ENCODE measurements at places on chromosomes 4 and X.

GRCh38 chrX:63128509-63128908, 222.6 kb downstream of the SPIN4 start:
- DNase-seq, result no peak

DNA sequence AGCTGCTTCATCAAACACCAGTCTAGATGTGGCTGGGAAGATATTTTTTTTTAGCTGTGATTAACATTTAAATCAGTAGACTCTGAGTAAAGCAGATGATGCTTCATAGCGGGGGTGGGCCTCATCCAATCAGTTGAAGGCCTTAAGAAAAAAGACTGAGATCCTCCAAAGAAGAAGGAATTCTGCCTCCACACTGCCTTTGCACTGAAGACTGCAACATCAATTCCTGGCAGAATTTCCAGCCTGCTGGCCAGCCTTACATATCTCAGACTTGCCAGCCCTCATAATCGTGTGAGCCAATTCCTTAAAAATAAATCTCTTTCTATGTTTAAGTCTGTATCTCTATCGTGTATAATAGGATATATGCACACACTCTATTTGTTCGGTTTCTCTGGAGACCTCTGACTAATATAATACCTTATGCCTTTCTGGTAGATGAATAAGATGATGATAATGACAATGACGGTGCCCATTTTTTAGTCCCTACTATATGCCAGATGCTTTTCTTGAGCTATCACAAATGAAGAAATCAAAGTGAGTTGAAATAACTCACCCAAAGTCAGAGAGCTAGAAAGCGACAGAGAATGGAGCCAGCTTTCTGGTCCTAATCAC, 66.1 kb upstream of the SOD3 start:
- DNase-seq, result no peak

GRCh38 chrX:2466876-2467656, 33.7 kb downstream of the DHRSX start:
- DNase-seq, result no peak

- no peak for DNase-seq
Measured at GRCh38 chrX:18687856-18688495, 16.1 kb upstream of the RS1 start.

- no peak for DNase-seq
Measured at GRCh38 chr4:172707622-172708021, 461.0 kb upstream of the GALNT7 start.

DNA sequence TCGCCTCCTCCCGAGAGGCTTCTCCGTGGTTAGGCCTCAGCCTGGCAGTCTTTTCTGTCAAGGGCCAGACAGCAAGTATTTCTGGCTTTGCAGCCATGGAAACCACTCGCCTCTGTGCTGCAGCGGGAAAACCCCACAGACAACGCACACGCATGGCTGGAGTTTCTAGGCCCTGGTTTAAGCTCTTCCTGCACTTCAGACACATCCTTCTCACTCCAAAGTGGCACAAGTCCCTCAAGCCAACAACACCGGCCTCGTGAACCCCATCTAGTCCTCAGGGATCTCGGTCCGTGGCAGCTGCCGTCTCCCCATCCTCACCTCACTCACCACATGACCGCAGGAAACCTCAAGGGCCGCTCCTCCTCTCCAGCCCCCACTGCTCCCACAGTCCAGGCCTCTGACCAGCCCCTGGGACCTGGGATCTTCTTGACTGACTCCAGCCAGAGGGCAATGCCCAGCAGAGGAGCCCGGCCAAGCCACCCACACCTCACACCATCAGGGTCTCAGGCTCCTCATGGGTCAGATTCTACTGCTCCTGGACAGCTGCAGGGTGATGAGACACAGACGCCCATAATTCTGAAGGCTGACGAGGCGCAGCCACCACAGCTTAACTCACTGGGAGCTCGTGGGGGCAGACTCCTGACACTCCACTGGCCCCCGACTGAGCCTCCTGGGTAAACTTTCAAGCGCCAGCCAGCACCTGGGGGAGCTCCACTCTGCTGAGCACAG, 21.7 kb downstream of the LETM1 start:
- DNase-seq, result no peak

DNA sequence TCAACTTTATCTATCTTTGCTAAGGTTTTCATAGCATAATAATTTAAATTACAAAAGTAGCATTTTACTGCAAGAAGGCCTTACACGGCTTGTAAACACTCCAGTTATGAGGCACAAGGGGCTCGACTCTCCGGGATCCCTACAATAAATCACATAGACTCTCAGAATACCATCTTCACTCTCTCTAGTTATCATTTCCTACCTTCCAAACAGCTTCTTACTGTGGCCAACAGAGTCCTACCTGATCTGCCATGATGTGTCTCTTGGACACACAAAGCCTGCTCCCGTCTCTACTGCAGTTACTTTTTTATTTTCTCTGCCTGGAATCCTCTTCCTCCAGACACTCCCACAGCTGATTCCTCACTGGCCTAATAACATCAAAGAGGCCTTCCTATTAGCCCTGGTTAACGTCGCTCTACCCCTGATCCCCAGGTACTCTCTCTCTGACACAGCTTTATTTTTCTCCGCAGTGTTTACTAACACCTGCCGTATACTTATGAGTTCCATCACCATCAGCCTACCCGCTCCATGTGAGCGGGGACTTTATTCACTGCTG, 559.6 kb upstream of the DIPK2B start:
- DNase-seq, result no peak

- DNase-seq, result no peak
Measured at GRCh38 chrX:340121-340520, 21.5 kb upstream of the GTPBP6 start.

DNA sequence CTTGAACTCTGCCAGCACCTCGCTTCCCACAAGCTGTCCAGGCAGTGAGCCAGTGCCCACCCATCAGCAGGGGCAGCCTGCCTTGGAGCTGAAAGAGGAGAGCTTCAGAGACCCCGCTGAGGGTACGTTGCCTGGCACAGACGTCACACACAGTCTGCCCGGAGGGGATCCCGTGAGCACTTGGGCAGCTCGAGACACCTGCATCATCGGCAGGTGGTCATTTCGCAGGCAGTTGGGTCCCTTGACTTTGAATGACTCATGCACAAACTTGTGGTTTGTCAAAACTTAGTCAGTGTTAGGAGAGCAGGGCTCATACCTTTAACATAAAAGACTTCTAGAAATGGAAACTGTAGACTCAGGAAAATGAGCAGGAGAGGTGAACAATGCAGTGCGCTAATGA, 9.9 kb downstream of the TACC3 start:
- DNase-seq, result no peak

GRCh38 chr4:37138019-37138653, 106.4 kb upstream of the NWD2 start:
- DNase-seq, result no peak

GRCh38 chr4:40546506-40546905, 83.2 kb downstream of the RBM47 start:
- no peak for DNase-seq

DNA sequence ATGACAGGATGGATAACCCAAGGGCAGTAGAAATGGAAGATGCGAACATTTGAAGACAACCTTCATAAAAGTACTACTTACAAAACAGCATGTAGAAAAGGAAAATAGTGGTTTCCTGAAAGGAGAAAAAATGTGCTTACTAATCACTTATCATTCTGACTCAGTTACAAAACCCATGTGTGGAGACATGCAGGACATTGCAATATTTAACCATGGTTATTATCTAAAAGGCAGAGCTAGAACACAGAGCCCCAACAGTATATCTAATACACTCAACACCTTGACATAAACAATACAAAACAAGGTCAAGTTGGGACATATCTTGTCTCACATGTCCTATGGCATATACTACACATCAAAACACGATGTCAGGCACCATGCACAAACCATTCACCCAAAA, 55.9 kb downstream of the EIF4E start:
- DNase-seq, result no peak

DNA sequence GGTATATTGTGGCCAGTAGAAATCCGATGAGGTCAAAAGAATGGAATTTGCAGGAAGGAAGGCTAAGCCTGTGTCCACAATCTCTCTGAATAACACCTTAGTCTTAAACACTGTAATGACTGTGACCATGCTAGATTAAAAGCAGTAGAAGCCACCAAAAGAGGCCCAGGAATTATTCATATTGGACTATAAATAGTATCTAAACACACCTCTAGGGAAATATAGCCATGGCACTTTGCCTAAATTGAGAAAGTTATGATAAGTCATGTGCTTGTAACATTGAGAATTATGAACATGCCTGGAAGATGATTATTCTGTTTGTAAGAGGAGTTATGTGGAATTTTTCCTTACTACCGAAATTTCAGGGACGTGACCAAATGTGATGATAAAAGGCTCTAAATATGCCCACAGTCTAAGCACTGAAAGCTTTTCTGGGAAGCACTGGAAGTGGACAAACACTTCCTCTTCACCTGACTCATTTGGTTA, 298.5 kb downstream of the KCTD8 start:
- DNase-seq, result no peak

- DNase-seq, result no peak
Measured at GRCh38 chr4:111480510-111480909, 664.7 kb upstream of the FAM241A start.

Data from cerebellar nuclear complex (tissue), 1 donor.